ENCODE measurements at places on chromosomes 3 and 15.
A peak's percentile ranks its signal among the peaks of the same experiment; 100 is the strongest.

- no peak for DNase-seq
Measured at GRCh38 chr3:150602426-150603152, 532 bp upstream of the SELENOT start.

DNA sequence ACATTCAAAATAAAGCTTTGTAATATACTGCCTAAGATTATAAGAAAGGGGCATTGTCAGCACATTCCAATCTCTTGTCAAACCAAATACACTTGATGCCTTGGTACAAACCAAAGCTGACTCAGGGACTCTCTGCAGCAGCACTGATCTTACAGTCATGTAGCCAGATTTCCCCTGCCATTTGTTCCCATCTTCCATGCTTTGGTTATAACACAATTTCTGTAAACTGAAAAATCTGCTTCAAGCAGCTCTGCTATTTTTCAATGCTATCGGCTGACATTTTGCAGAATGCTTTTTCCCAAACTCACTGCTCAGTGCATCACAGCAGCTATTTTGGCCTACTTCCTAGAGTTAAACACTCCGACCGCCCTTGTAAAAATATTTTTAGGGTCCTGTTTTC, 18.2 kb downstream of the PLOD2 start:
- no peak for DNase-seq

GRCh38 chr15:55344206-55344605, 25.2 kb downstream of the PIGB start:
- DNase-seq = no peak

GRCh38 chr15:62119874-62120273, 45.2 kb downstream of the C2CD4B start:
- DNase-seq = no peak

DNA sequence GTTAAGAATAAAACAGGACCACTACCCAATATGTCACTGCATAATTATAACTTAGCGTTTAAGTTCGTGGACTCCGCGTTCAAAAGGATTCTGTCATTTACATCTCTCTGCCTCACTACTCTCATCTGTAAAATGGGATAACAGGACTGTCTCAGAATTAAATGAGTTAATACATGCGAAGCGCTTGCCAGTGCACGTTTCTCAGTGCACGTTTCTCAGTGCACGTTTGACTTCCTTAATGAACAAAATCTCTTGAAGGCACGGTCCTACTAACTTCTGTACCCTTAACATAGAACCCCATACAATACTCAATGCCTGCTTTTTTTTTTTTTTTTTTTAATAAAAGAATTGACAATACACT, 499 bp downstream of the RABL3 start:
- no peak for DNase-seq

DNA sequence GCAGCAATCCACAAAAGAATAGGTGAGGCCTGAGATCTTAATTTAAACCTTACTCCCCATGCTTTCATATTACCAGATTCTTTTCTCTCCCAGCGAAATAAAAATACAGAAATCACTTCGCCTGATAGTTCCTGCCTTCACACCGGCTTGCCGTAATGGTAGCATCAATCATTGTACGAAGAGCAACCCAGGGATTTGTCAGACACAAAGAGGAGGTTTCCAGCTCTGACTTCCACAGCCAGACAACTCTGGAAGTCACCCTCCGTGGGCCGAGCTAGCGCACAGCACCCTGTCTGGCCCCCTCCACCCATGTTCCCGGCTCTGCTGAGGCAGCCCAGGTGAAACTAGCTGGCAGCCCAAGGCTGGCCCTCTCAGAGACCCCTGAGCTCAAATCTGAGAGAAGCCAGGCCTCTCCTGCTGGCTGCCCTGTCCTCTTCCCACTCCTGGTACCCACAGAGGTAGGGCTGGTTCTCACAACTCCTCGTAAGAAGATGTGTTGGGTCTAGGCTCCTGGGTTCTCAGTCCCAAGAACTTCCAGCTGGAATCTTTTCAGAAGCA, 156.9 kb upstream of the BNIP2 start:
- no peak for DNase-seq

DNA sequence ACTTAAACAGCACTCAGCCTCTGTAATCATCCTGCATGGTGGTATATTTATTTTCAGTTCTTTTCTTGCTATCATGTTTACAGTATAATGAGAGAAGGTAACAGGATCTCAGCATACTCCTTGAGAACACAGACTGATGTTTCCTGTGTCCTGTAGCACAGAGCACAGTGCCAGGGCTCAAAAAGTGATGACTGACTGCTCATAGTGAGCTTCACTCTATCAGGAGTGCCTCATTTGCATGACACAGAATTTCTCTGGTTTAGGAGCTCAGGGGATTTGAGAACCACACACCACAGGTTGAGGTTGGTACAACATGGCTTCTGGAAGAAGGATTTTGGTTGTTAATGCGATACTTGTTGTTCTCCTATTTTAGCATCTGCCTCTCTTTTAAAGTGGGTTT, 68.5 kb upstream of the SLC2A2 start:
- no peak for DNase-seq

DNA sequence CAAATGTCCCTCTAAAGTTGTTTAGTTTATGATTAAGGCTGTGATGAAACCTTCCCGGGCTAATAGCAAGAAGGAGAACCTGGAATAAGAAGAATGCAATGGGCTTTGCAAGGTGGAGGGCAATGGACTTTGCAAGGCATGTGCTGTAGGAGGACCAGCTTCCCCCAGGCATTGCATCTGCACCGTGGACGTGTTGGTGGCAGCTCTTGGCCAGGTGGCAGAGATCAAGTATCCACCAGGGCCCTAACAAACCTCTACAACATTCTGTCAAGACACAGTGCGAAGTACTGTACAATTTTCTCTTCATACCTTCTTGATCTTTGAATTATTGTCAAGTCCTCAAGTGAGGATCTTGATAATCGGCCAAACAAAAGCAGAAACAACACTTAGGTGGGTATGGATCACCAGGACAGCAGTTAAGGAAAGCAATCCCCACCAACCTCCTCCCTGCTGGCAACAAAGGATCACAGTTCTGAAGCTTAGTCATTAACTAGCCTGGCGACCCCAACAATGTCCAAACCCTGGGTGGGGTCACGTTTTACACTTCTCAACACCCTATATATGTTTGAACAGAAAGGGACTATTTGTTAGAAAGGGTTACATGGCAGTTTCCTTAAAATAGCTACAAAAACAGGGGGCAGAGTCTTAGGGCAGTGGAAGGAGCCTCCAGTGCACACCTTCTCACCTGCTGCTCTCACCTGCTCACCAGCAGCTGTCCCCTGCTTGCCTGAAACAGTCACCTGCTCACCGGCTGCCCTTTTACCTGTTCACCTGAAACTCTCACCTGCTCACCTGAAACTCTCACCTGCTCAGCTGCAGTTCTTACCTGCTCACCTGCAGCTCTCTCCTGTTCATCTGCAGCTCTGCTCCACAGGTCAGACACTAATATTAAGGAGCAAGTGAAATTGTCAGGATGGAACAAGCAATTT, 137.9 kb upstream of the LIPC start:
- no peak for DNase-seq

DNA sequence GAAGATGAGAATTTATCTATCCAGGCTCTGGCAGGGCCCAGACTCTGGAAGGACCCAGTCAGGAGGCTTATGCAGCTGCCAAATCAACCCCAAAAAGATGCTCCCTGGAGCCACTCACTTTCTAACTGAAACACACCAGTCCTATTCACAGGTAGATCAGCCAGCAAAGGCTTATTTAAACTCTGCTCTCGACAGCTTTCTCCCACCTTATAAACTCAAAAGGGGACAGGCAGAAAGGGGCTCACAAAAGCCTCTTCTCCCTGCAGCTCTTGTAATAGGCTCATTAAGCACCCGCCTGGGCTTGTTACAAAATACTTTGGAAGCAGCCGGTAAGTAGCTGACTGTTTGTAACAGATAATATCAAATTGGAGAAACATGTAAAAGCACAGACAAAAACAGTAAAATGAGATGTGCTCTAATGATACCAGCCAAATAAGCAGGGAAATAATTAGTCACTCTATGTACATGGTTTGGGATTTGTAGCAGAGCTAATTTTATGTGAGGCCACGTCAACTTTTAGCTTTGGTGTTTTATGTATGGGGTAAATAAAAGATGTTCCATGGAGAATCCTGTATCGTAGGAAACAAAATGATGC, 213.8 kb downstream of the NR2F2 start:
- DNase-seq = no peak

DNA sequence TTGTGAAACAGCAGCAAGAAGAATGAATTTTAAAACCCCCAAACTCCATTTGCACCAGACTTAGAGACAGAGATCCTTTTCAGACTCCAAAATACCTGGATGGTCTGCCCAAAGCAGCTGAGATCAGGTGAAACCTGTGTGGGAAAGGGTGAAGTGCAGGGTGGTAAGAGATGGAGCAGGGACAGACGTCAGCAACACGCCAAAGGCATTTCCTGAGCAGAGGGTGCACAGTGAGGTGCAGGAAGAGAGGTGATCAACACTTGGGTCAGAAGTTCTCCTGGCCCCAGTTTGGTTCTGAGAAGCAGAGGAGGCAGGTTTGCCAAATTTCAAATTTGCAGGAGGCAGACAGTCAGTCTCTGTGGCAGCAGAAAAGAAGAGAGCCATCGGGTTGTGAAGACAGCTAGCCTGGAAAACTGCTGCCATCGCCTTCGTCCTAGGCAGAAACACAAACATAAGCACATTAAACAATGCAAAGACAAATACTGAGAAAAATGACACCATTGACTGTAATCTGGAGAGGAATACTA, 9.8 kb downstream of the CCR4 start:
- peak; percentile 16 for DNase-seq

- DNase-seq = no peak
Measured at GRCh38 chr3:11288021-11288491, 15.9 kb downstream of the ATG7 start.

- no peak for DNase-seq
Measured at GRCh38 chr15:50879016-50879617, 29.4 kb upstream of the AP4E1 start.

DNA sequence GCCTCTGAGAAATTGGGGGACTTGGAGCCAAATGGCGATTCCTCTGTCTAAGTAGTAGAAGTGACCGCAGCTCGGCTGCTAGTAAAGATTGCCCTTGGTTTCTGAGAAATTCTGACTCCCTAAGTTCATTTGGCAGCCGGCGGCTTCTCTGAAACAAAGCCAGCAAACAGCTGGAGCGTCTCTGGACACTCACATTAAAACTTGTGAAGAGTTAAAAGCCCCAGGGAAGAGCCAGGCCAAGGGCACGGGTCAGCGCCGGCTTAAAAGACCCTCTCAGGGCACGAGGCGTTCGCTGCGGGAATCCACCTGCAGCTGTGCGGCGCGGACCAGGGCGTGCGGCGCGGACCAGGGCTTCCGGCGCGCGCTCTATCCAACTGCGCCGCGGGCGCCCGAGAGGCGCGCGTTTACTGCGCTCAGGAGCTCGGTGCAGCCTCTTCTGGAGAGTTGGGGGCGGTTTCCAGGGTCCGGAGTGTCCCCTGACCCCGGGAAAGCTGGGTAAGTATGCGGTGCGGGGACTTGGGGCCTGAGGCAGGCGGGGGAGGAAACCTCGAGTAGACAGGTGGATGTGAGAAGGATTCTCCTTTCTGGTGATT, at the start of gene COL6A5:
COL6A5 (plus strand) TSS at position 186 of the 593 bp plus-strand sequence. CDS start 27,967 bp downstream, outside the sequence.
- no peak for DNase-seq

- DNase-seq = no peak
Measured at GRCh38 chr3:168117059-168117458, 21.3 kb upstream of the GOLIM4 start.

- no peak for DNase-seq
Measured at GRCh38 chr3:46928282-46928681, 48.3 kb downstream of the CCDC12 start.

DNA sequence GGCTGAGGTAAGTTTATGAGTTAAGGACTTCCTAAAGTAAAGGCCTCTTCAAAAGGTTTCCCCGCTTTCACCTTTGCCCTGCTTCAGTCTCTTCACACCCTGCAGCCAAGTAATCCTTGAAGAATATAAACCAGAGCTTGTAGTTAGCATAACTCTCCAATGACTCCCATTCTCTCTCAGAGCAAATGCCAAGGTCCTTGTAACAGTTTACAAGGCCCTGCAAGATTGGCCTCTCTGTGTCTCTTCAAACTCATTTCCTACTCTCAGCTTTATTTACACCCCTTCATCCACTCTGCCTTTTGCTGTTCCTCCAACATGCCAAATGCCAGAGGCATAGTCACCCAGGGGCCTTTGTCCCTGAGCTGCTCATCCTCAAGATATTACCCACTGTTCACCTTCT, 60.5 kb upstream of the MME start:
- DNase-seq = no peak

DNA sequence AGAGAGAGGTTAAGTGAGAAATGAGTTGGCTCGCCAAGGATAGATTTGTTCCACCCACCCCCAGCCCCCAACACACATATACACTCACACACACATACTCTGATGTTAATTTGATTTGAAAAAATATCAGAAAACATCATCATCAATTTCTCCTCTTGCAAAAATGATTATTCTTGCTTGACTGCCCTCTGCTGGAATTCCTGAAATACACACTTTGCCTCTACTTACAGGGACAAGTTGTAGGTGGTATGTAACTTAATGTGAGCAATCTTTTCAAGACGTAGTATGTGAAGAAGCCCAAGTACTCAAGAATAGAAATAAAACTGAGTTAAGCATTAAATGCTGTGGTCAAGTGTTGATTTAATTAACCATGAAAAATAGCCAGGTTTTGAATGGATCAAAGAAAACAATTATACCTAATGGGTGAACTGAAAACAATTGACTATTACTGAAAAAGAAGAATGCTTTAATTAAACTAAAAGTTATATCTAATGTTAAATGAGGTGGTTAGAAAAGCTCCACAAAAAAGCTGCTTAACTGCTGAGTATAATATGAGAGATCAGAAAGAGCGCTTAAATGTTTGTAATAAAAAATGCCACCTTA, 46.6 kb upstream of the MDFIC2 start:
- DNase-seq = no peak

GRCh38 chr3:195441051-195441450, 1.8 kb downstream of the ACAP2 start:
- DNase-seq = no peak

- DNase-seq = no peak
Measured at GRCh38 chr3:99644746-99645145, 6.4 kb downstream of the COL8A1 start.

DNA sequence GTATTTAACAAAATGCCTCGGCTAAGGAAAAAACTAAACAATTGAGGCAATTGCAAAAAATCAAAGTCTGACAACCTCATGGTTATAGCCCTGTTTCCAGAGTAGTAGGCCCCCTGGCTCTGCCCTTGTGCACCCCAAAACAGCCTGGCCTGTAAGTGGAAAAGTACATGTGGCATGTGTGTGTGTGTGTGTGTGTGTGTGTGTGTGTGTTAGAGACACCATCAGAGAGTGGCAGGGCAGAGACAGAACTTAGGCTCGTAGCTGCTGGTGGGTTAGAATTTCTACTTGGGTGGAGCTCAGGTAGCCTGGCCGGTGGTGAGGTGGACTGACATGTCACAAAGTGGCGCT, 14.1 kb upstream of the AHSG start:
- no peak for DNase-seq

DNA sequence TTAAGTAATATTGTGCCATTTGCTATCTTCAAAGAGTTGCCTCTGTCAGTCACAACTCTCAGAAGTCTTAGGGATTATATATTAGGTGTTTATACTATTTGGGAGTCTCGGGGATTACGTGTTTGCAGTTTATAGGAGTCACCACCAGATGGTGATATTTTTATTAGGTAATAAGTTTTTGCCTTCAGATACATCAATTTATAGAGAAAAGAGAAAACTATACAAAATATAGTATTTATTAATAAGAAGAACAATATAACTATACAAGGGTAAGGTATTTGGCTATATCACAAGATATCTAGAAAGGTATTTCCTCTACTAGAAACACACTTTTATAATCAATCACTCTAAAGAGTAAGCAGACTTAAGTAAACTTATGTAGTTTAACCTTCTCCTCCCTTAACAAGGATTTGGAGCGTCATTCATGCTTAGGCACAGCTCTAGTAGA, 10.7 kb upstream of the DHX36 start:
- DNase-seq = no peak

Measured in coronary artery (tissue), 2 donors.